T-helper 22 cell (primary cell): ENCODE measurements at places on chromosomes 5 and 9.

DNA sequence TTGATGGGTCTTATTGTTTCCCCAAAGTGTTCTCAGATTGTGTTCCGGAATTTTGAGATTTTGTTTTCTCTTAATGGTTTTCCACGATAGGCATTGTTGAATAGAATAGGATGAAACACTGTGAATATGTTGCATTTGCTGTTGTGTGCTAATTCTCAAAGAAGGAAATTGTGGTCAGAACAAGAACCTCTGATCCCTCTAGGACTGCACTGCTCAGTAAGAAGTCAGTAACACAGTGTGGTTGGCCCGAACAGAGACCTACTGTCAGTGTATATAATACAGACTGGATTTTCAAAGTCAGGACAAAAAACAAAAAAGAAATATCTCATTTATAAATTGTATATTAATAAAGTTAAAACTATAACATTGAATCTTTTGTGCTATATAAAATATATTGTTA is 494.8 kb downstream of the MAT2B start:
- DNase-seq, result no peak

DNA sequence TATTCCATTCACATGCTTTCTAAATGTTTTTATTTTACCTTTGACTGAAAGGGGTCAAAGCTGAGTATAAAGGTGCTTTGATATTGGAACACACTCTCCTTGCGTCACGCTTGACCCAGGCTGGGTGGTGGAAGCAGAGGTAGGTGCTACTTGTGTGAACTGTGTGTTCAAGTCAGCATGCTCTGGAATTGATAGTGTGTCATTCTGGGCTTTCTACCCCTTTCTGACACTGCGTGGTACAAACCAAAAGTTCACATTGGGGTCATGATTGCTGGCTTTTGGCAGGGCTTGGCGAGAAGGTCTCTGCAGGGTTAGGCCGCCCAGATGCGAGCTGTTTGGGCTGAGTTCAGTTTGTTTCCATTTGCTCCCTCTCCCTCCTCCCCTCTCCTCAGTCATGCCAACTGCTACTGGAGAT is 131.8 kb downstream of the ADAMTSL1 start:
- no peak for DNase-seq

DNA sequence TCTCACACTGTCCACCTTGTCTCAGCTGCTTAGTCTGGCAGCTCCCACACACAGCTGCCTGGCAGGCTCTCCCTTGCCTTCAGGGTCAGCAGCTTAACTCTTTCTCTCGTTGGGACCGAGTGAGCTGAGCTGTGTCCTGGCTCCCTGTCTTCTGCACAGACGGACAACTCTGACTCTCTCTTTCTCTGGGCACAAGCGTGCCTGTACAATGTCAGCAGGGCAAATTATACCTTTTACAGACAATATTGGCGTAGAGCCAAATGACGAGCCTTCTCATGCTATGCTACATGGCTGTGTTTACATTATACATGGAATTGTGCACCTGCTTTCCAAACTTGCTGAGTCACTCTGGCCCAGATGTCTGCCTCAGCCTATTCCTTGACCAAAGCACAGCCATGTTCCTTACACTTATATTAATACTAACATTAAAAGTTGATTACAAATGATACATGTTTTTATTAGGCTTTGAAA is 188.6 kb downstream of the CYLC2 start:
- DNase-seq, result no peak

- no peak for DNase-seq
Measured at GRCh38 chr9:87875831-87876545, 6.7 kb upstream of the SPATA31E1 start.

- no peak for DNase-seq
Measured at GRCh38 chr5:132807163-132807838, 5.8 kb upstream of the SOWAHA start.

- no peak for DNase-seq
Measured at GRCh38 chr5:106675687-106676086, 995.0 kb downstream of the EFNA5 start.

- no peak for DNase-seq
Measured at GRCh38 chr5:143569213-143569701, 165.8 kb upstream of the NR3C1 start.

DNA sequence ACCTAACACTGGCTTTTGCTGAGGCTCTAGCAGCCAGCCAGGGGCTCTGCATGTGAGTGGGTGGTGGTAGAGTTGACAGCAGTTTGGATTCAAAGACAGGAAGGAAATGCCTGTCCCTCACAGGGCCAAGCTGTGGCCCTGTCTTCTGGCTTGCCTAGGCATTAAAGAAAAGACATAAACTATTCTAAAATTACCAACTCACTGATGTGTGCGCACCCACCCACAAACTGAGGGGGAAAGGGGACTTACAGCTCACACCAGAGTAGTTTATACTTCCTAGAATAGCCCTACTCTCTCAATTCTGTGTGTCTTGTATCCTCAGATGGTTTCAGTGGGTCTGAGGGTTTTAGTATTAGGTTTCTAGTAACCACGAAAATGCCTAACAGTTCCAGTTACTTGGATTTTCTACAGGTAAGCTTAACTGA is 18.3 kb upstream of the IL13 start:
- no peak for DNase-seq

- no peak for DNase-seq
Measured at GRCh38 chr9:16516891-16517290, 353.6 kb downstream of the BNC2 start.

DNA sequence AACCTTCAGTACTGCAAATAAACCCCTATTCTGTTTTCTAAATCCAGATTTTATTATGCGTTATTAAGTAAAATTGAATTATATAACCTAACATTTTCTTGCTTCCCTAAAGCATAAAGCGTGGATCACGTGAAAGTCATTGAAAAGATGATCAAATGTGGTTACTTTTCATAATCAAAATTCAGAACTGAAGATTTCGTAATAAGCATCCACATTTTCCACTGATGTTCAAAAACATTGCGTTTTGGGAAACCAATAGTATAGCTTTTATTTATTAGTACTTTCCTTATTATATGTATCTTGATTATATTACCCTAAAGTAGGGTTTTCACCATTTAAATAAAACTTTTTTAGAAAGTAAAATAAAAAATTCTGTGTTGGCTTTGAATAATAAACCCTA is 1.8 kb downstream of the SLF1 start:
- no peak for DNase-seq

- no peak for DNase-seq
Measured at GRCh38 chr5:61245936-61246335, 83.7 kb upstream of the SMIM15 start.

GRCh38 chr5:109690242-109690974 is 681 bp downstream of the MAN2A1 start:
- DNase-seq, result peak; percentile 20

DNA sequence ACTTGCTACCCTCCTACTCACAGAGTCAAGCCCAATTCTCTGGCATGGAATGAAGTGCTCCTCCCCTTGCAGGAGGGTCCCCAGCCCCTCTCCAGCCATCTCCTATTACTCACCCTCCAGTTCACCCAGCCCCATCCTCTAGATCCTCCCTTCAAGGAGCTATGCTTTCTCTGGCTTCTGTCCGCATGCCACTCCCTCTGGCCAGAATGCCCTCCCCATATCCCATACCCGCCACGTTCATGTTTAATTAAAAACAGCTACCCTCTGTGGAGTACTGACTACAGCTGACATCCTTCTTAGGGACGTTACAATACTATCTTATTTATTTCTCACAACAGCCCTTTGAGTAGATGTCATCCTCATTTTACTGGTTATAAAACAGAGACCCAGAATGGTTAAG is 3.0 kb downstream of the F2R start:
- no peak for DNase-seq

- DNase-seq, result no peak
Measured at GRCh38 chr5:77181596-77182304, 28.7 kb upstream of the PDE8B start.

DNA sequence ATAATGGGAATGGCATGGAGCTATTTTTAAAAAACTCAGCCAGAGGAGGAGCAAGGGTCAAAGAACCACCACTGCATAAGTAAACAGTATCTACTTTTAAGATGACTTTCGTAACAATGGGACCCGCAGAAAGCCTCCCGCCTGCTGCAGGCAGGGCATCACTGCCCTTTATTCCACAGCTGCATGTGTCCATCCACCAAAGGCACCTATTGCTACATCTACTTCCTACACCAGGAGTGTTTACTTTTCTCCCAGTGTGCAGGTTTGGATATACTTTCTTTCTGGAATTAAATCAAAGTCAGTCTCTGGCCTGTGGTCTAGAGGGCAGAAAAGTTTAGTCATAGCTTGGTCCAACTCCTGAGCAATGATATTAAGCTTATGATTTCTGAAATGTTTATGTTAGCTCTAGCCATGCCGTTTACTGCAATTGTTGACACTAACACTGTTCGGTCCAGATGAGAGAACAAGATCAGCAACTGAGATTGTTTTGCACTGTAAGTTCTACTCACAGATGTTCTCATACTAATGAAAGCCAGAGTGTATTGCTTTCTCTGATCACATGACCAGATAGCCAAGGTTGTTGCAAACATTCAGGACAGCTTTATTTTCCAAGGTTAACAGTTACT is 391.5 kb downstream of the FGF10 start:
- no peak for DNase-seq

DNA sequence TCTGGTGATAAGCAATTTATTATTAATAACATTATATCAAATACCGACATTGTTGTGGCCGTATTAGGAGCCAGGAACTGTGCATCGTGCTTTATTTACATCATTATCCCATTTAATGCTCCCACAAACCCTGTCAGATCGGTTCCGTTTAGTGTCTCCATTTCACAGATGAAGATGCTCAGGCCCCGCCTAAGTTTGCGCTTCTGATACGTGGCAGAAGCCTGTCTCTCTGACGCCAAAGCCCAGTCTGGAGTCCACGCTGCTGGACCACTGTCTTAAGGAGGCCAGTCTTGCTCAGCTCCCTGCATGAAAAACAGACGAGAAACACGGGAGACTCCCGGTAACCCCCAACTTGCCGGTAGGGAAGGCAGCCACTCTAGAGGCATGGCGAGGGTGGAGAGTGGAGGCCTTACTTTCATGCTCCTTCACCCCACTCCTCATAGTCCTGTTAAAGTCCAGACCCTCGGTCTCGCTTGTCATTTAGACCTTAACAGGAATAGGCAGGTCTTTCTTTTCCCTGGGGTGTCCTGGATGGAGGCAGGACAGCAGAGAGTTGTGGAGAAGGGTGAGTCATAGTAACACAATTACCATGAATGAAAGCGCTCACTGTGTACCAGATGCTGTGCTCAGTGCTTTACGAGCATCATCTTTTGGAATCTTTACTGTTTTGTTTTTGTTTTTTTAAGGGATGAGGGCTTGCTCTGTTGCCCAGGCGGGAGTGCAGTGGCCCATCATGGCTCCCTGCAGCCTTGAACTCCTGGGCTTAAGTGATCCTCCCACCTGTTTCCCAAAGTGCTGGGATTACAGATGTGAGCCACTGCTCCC is 872 bp downstream of the TXNDC15 start:
- DNase-seq, result no peak

GRCh38 chr9:89919171-89919681 is 314.4 kb downstream of the GADD45G start:
- DNase-seq, result no peak

- no peak for DNase-seq
Measured at GRCh38 chr5:96648593-96648992, 13.6 kb upstream of the CAST start.

DNA sequence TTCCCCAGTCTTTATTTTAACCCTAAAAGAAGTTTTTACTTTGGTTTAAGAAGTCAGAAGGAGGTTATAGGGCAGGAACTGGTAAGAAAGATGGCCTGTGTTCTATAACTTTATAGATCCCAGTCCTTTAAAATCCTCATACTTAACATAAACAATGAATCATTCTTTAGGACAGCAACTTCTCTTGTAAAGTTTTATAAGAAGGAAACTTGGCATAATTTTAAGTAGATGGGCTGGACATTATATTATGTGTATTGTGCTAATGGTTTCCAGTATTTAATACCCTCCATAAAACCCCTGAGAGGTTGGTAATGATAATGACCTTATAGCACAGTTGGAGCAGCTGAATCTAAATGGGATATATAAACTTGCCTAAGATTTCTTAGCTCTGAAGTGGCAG is 247.2 kb downstream of the FAM170A start:
- no peak for DNase-seq

- no peak for DNase-seq
Measured at GRCh38 chr9:99962680-99963261, 56.3 kb downstream of the STX17 start.
